Natural killer cell treated with Interleukin-12 subunit alpha and Interleukin-12 subunit beta and Interleukin-15 and Interleukin-18, amount 100 ng/mL, for 72 hours (primary cell): ENCODE measurements at places on chromosomes 7 and 10. TPM values are rescaled to one million over a fixed set of nuclear protein-coding genes. Genes with fewer than 3 reads are reported as not detected.

DNA sequence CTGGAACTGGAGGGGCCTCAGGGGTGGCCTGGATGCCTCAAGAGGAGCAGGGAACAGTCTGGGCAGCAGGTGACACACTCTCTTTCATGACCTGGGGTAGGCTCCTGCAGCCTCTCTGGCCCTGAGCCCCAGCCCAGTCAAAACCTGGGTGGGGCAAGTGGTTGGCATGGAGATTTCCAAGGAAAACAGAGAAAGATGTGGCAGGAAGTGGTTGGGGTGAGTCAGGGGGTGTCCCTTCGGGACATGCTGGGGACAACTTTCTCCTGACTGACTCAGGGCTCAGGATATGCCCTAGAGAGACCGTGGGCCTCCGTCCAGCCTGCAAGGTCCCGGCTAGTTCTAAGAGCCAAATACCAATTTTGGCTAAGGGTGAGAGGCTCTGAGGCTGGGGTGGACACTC, 2.9 kb downstream of the AQP1 start:
- DNase-seq: no peak
- H3K4me3 ChIP-seq: no peak overlapping the region
- H3K36me3 ChIP-seq: no peaks in the 10 kb centered on the region
- no peaks in the 10 kb centered on the region for H3K27me3 ChIP-seq
- no peaks in the 10 kb centered on the region for H3K4me1 ChIP-seq
- H3K27ac ChIP-seq: no peak overlapping the region

- H3K27me3 ChIP-seq: no peaks in the 10 kb centered on the region
- H3K27ac ChIP-seq: no peak overlapping the region
- no peak for DNase-seq
Measured at GRCh38 chr7:5711409-5711808, 70.1 kb downstream of the RNF216 start.

DNA sequence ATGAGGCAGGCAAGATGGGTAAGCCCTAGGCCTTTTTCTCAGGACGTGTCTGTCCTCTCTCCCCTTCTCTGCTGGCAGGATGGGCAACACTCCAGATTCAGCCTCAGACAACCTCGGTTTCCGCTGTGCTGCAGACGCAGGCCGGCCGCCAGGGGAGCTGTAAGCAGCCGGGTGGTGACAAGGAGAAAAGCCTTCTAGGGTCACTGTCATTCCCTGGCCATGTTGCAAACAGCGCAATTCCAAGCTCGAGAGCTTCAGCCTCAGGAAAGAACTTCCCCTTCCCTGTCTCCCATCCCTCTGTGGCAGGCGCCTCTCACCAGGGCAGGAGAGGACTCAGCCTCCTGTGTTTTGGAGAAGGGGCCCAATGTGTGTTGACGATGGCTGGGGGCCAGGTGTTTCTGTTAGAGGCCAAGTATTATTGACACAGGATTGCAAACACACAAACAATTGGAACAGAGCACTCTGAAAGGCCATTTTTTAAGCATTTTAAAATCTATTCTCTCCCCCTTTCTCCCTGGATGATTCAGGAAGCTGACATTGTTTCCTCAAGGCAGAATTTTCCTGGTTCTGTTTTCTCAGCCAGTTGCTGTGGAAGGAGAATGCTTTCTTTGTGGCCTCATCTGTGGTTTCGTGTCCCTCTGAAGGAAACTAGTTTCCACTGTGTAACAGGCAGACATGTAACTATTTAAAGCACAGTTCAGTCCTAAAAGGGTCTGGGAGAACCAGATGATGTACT, 13.1 kb downstream of the PHKG1 start:
- H3K27ac ChIP-seq: no peak overlapping the region
- no peak for DNase-seq
- no peaks in the 10 kb centered on the region for H3K4me1 ChIP-seq
- no peak overlapping the region for H3K4me3 ChIP-seq
- H3K36me3 ChIP-seq: no peaks in the 10 kb centered on the region

The NME8 gene
- not detected for total RNA-seq

The MEOX2 gene
- not detected for total RNA-seq
